ENCODE measurements at places on chromosomes 3 and 15.
A peak's percentile ranks its signal among the peaks of the same experiment; 100 is the strongest.

- H3K27ac ChIP-seq = no peak overlapping the region
- H3K4me1 ChIP-seq = no peaks in the 10 kb centered on the region
- no peak overlapping the region for H3K4me3 ChIP-seq
Observed at GRCh38 chr3:125148836-125149235, 63.7 kb downstream of the SLC12A8 start.

DNA sequence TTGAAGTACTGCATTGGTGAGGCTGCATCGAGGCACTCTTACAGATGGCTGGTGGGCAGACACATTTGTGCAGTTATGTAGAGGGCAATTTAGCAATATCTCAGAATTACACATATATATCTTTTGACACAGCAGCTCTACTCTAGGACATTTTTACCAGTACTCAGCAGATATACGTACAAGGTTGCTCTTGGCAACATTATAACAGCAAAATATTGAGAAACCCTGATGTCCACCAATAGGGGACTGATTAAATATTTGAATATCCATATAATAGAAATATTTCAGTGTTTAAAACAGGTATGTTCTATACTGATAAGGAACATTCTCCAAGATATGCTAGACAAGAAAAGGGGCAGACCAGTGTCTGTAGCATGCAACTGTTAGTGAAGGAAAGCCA is 7.9 kb upstream of the FBXO22 start:
- no peak overlapping the region for H3K4me3 ChIP-seq
- H3K27ac ChIP-seq = no peak overlapping the region
- peaks cover 4% of the 10 kb centered on the region for H3K4me1 ChIP-seq
- DNase-seq = no peak
- no peaks in the 10 kb centered on the region for H3K27me3 ChIP-seq

DNA sequence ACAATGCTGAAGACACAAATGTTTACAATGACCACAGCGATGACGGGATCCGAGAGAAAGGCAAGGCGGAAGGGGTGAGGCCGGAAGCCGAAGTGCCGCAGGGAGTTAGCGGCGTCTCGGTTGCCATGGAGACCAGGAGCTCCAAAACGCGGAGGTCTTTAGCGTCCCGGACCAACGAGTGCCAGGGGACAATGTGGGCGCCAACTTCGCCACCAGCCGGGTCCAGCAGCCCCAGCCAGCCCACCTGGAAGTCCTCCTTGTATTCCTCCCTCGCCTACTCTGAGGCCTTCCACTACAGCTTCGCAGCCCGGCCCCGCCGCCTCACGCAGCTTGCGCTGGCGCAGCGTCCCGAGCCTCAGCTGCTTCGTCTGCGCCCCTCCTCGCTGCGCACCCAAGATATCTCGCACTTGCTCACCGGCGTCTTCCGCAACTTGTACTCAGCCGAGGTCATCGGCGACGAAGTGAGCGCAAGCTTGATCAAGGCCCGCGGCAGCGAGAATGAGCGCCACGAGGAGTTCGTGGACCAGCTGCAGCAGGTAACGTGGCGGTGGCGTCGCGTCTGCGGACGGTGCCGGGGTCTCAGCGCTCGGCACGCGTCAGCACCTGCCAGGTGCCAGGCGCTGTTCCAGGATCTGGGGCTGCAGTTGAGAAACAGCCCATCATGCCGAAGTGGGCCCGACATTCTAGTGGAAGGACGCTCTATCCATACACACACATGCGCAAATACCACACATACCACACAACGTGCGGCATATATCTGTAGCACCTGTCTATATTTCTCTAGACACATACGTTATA is at the start of gene DLEC1:
TSS of gene DLEC1 (plus strand) at position 108 of the 798 bp plus-strand sequence. CDS start at position 126, 18 bp downstream.
- peaks cover 20% of the 10 kb centered on the region for H3K27me3 ChIP-seq
- no peak within 1 kb of the TSS for H3K27ac ChIP-seq
- H3K36me3 ChIP-seq = no peaks in the 10 kb centered on the region
- no peak within 1 kb of the TSS for H3K4me3 ChIP-seq
- peak; percentile 78 for DNase-seq

DNA sequence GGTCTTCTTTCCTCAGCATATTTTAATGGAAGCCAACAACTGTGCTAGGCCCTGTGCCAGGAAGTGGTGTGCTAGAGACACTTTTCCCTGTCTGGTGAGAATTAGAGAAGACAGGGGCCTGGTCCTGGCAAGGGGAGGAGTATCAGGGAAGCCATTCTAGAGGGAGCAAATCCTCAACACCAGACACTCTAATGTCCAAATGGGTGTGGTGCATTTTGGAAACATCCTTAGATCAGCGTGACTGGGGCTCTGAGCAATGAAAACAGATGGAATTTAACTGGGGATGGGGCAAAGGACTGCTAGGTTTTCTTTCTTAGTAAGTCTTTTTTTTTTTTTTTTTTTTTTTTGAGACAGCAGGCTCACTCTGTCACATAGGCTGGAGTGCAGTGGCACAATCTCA is 7.7 kb upstream of the VPS18 start:
- H3K4me3 ChIP-seq = no peak overlapping the region
- H3K27ac ChIP-seq = no peak overlapping the region
- H3K27me3 ChIP-seq = no peaks in the 10 kb centered on the region
- H3K36me3 ChIP-seq = no peaks in the 10 kb centered on the region
- H3K4me1 ChIP-seq = no peaks in the 10 kb centered on the region
- no peak for DNase-seq

All from DND-41 (cell line).